ENCODE measurements at places on chromosomes 12 and 14.

- no peak for DNase-seq
These were observed 312.3 kb downstream of the PAWR start for GRCh38 chr12:79378496-79378895.

DNA sequence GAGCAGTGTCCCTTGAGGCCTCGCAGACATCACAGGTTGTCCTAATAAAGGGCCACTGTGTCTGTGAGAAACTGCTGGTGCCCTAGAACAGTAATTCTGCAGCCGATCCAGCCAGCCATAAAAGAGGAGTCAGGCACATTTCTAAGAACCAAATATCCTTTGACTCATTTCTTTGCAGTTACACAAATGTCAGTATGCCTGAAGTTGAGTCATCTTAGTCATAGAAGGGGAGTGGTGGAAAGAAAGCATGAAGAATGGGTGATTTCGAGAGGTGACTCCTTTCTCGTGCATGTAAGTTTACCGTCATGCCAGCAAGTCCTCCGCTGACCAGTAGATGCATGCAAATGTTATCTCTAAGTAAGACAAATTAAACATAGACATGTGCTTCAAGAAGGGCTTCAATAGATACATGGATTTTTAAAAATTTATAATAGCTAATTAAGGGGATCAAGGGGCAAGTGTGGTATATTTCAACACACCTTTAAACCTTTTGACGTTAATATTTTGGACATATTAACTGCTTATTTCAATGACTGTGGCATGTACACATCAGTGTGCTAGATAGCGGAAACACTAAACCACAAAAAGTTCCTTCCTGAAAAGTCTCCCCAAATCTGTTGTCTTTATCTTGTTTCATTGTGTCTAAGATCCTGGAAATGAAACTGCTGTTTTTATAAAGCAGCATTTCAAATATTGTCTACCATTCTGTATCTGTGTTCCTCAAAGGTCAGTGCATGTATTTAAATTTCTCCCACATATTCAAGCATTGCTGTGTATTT, 497.4 kb downstream of the NPAS3 start:
- no peak for DNase-seq

DNA sequence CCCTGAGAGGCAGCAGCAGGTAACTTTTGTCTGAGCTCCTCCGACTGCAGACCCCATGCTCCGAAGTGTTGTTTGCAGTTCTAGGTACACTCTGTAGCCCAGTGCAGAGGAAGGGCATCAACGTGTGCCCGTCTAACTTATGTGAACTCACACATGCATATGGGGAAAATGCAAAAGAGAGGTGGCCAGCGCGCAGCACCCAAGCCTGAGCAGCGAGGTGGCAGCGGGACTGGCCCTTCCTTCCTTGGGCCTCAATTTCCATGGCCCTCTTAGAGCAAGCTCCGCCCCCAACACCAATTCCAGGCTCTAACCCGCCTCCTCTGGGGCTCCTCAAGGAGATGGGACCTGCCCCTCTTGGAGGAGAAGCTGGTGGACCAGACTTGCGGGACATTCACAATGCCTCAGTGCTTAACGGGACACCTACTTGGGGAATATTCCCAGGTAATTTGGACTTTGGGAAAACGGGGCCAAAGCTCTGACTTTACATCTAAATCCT, 27.7 kb downstream of the GPR68 start:
- no peak for DNase-seq

DNA sequence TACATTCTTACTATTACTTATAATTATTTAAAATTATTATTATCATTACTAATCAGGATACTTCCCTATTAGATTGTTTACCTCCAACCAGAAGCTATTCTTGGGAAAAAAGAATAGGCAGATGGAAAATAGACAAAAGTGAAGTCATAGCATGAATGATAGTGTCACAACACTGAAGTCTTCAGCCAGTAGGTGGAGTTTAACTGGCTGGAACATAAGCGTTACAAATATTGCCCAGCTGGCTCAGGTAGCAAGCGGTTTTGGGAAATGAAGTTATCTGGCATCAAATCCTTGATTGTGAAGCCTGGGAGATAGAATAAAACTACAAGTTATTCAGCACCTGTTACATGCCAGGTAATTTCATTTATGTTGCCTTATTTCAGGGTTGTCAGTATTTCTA, 762.9 kb downstream of the C12orf50 start:
- DNase-seq, result no peak

GRCh38 chr14:67538501-67538900, 5.4 kb downstream of the PLEKHH1 start:
- no peak for DNase-seq

GRCh38 chr12:114767906-114768722, 84.1 kb upstream of the TBX3 start:
- DNase-seq, result no peak

Measured in memory B cell (primary cell).